Right hindlimb (tissue), 1 donor: ENCODE measurements at places on chromosomes 2 and 18.

DNA sequence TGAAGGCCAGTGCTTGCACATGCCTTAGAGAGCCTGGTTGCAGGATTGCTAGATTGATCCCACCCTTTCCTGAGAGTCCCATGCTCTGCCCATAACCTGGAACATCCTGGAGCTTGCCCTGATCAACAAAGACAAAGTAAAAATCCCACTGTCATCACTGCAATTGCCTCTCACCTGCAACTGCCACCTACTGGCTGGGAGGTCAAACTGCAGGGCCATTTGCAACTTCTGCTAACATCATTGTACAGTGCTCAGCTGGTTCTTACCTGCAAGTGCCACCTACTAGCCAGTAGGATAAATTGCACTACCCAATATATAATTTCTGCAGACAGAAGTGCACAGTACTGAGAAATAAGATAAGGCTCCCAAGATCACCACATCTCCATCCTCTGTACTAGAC lies 947.5 kb downstream of the CPS1 start:
- no peak for DNase-seq

DNA sequence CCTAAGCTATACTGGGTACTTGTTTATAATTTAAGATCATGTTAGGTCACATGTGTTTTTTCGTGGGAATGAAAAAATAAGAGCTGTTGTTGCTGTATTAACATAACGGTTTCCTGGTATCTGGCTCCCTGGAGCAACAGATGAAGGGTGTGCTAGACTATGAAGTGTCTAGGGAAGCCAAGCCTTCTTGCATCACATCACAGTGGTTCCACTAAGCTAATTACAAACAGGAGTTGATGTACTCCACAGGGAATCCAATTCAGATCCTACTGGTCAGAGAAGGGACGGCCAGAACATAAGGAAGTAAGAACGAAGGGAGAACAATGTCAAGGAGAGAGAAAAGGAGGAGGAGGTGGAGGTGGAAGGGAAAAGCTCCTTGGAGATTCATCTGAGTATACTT lies 193.0 kb upstream of the CYP26B1 start:
- no peak for DNase-seq

GRCh38 chr2:85852937-85853498 lies 35.8 kb downstream of the ST3GAL5 start:
- DNase-seq: no peak

DNA sequence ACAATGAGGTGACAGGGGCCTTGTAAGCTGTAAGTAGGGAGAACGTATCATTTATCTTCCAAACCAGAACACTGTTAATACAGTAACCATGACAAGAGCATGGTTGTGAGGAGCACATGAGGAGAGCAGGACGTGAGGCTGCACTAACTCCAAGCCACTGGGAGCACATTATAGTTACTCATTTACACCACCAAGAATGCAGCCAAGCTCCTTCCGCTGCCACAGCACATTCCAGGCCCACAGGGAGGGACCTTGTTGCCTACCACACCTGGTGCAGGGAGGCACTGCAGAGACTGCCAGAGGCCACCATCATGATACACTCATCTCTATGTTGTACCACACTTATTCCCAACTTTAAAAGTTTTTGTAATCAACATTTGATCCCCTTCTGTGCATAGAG lies 13.5 kb upstream of the SFXN5 start:
- DNase-seq: no peak

DNA sequence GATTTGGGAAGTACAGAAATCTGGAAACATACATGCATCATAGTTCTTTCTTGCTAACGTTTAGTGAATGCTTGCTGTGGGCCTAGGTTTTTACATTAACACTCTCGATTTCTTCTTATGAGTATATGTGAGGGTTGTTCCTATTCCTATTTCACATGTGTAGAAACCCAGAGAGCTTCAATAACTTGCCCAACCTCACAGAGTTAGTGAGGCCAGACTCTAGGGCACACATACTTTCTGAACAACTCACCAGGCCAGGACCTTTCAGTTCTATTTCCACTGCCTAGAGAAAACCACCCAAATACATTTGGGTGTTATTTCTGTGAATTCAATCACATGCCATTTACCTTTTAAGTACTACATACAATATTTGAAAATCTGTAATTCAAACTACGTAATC lies 8.2 kb upstream of the KCTD1 start:
- no peak for DNase-seq

DNA sequence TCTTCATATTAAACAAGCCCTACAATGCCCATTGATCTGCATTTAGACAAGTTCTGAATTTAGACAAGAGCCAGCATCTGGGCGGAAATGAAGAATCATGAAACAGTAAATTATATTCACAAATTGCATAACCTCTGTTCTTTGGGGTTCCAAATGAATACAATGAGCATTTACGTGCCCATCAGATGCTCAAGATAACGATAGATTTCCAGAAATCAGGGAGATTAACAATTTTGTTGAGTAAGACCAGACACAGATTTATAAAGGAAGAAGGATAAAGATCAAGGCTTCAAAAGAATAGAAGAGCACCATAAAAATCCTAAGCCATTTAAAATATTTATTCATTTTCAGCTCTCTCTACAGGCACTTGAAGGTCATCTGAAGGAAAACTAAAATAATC lies 59.7 kb upstream of the CDH20 start:
- DNase-seq: no peak

GRCh38 chr2:105416156-105416555 lies 17.3 kb upstream of the FHL2 start:
- no peak for DNase-seq

DNA sequence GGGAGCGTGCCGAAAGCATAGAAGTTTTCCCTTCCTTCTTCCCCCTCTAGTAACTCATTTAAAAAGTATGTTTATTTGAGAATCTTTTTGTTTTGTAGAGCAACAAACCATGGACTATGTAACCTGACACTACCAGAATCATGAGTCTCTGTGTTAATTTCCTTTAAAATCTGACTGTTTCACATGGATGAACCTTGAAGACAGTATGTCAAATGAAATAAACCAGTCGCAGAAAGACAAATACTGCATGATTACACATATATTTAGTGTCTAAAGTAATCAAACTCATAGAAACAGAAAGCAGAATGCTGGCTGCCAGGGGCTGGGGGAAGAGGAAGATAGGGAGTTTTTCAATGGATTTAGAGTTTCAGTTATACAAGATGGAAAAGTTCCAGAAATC lies 32.3 kb downstream of the PTPN2 start:
- DNase-seq: no peak

GRCh38 chr18:74446631-74447403 lies 10.3 kb downstream of the DIPK1C start:
- no peak for DNase-seq

GRCh38 chr2:7084601-7085000 lies 167.4 kb downstream of the RNF144A start:
- no peak for DNase-seq

GRCh38 chr18:44741085-44741484 lies 60.4 kb downstream of the SETBP1 start:
- DNase-seq: no peak

GRCh38 chr2:726169-726568 lies 49.0 kb upstream of the TMEM18 start:
- DNase-seq: no peak
